Breast epithelium (tissue), 4 donors: ENCODE measurements at places on chromosomes 3 and 15. TPM values are rescaled to one million over a fixed set of nuclear protein-coding genes. Genes with fewer than 3 reads are reported as not detected.
A peak's percentile ranks its signal among the peaks of the same experiment; 100 is the strongest.

DNA sequence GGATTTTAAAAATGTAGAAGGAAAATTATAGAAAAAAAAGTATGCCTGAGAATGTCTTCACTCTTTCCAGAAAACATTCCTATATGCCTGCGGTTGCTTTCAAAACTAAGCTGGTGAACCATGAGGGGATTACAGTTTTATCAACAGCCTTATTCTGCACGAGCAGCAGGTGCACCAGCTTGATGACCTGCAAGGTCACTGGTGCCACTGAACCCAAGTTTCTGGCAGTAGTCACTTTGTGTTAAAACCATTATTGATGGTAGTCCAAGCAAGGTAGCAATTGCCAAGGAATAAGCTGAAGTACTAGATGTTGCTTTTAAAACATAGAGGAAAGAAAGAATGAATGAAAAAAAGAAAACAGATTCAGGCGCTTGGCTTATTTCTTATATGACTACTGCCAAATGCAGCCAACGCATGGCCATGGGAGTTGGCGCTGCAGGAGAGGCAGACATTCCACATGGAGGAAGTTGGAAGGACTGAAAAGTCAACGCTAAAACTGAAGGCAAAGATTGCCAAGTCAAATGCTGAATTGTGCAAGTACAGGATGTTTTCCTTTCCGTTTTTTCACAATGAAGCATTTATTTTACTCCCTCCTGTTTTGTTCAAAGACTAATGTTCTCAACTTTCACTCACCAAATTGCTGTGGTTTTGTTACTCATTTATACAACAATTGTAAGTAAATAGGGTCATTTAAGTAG, 601.4 kb downstream of the CADM2 start:
- H3K4me1 ChIP-seq = no peaks in the 10 kb centered on the region
- no peaks in the 10 kb centered on the region for H3K27me3 ChIP-seq
- DNase-seq = no peak
- no peaks in the 10 kb centered on the region for H3K36me3 ChIP-seq
- peak overlapping the region; percentile 35 for H3K27ac ChIP-seq

DNA sequence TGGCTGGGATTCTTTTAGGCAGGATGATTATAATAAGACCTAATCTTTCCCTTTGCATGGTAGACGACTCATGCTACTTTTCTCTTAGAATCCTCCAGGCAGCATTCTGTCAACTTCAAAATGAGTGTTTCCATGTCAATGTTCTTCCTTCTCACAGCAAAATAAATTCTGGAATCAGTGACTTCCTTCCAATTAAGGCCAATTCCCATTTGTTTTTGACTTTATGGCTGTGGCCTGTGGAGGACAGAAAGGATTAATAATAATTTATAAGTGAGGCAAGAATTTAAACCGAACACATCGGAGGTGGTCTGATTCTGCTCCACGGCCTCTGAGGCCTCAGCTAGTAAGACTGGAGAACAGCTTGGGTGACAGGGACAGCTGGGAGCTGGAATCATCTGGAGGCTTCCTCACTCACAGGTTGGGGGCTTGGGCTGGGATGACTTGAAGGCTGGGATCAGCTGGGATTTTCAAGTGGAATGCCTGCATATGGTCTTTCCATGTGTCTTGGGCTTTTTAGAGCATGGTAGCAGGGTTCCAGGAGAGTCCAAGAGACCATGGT, 241.8 kb upstream of the MCTP2 start:
- H3K4me1 ChIP-seq = no peaks in the 10 kb centered on the region
- H3K36me3 ChIP-seq = no peaks in the 10 kb centered on the region
- no peak overlapping the region for H3K4me3 ChIP-seq

- peaks cover 13% of the 10 kb centered on the region for H3K4me1 ChIP-seq
- H3K27ac ChIP-seq = peak overlapping the region; percentile 79
- no peaks in the 10 kb centered on the region for H3K36me3 ChIP-seq
- peak; percentile 72 for DNase-seq
- H3K4me3 ChIP-seq = no peak overlapping the region
Measured at GRCh38 chr3:177824190-177824786, 627.0 kb upstream of the TBL1XR1 start.

GRCh38 chr15:78382114-78382880, 42.1 kb downstream of the CRABP1 start:
- no peak overlapping the region for H3K4me3 ChIP-seq
- DNase-seq = no peak
- no peaks in the 10 kb centered on the region for H3K27me3 ChIP-seq

SRPRB gene
- total RNA-seq = 28.4 TPM

GRCh38 chr15:40058476-40059140, 19.6 kb upstream of the SRP14 start:
- no peak for DNase-seq
- H3K27ac ChIP-seq = no peak overlapping the region
- peaks cover 20% of the 10 kb centered on the region for H3K4me1 ChIP-seq
- H3K4me3 ChIP-seq = no peak overlapping the region
- no peaks in the 10 kb centered on the region for H3K36me3 ChIP-seq

- DNase-seq = peak; percentile 63
- no peaks in the 10 kb centered on the region for H3K27me3 ChIP-seq
- H3K4me1 ChIP-seq = peaks cover 12% of the 10 kb centered on the region
- peak overlapping the region; percentile 93 for H3K4me3 ChIP-seq
- H3K27ac ChIP-seq = peak overlapping the region; percentile 98
- H3K36me3 ChIP-seq = no peaks in the 10 kb centered on the region
Measured at GRCh38 chr3:146160321-146160963, 542 bp downstream of the PLOD2 start.

- no peaks in the 10 kb centered on the region for H3K36me3 ChIP-seq
- no peak for DNase-seq
- no peak overlapping the region for H3K4me3 ChIP-seq
- no peaks in the 10 kb centered on the region for H3K4me1 ChIP-seq
- H3K27me3 ChIP-seq = peaks cover 33% of the 10 kb centered on the region
- no peak overlapping the region for H3K27ac ChIP-seq
Measured at GRCh38 chr3:13851091-13851849, 28.6 kb downstream of the WNT7A start.

- peak; percentile 70 for DNase-seq
- no peak overlapping the region for H3K4me3 ChIP-seq
- H3K36me3 ChIP-seq = peaks cover 6% of the 10 kb centered on the region
- H3K27ac ChIP-seq = peak overlapping the region; percentile 57
- peaks cover 6% of the 10 kb centered on the region for H3K4me1 ChIP-seq
Measured at GRCh38 chr15:40902605-40903561, 8.6 kb downstream of the VPS18 start.

C3orf22 gene
- not detected for total RNA-seq
